ENCODE measurements at places on chromosomes 12 and 14. TPM values are rescaled to one million over a fixed set of nuclear protein-coding genes. Genes with fewer than 3 reads are reported as not detected.

DNA sequence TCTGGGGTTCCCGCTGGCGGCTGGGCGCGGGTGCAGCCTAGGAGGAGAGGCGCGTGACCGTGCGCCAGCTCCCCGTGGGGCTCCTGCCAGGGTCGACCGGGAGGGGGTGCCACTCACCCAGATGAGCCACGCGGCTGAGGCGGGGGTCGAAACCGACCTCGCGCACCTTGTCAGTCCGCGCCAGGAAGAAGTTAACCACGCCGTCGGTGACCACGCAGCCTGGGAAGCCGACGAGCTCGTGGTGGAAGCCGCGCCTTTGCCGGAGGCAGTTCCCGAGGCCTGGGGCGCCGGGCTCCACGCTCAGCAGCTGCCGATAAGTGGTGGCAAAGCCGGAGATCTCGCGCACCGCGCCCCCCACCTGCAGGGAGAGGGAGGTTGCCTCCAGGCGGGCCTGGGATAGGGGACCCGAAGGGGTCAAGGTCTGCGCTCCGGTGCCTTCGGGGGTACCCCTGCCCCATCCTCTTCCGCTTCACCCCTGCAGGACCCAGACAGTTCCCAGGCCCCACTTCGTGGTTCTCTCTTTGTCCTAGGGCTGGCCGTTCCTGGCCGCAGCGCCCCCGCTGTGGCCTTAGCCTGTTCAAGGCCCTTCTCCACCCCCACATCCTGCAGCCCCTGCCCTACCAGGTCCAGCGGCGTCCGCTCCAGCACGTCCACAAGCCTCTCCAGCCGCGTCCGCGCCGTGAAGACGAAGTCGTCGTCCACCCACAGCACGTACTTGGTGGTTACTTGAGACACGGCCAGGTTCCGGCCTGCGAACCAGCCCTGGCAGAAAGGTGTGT, 5.3 kb downstream of the B4GALNT1 start:
- peaks cover 99% of the 10 kb centered on the region for H3K27me3 ChIP-seq
- no peak overlapping the region for H3K27ac ChIP-seq
- DNase-seq, result no peak
- H3K4me3 ChIP-seq, result no peak overlapping the region
- H3K4me1 ChIP-seq, result peaks cover 6% of the 10 kb centered on the region

GRCh38 chr14:64812412-64812811, 67.3 kb downstream of the SPTB start:
- H3K4me1 ChIP-seq, result no peaks in the 10 kb centered on the region
- peak; percentile 81 for DNase-seq
- no peak overlapping the region for H3K27ac ChIP-seq
- no peak overlapping the region for H3K4me3 ChIP-seq

DNA sequence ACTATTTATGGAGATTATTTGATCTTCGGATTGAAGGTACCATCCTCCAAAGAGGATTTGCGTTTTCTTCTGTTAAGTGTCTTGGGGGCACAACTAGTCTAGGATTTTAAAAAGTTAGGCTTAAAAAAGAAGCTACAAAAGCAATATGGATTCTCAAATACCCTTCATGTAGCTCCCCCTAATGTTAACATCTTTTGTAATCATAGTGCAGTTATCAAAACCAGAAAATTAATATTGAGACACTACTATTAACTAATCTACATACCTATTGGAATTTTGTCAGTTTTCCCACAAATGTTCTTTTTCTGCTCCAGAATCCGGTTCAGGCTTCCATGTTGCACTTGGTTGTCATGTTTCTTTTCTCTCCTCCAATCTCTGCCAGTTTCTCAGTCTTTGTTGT, 62.5 kb downstream of the BICDL1 start:
- no peaks in the 10 kb centered on the region for H3K36me3 ChIP-seq
- H3K27ac ChIP-seq, result no peak overlapping the region
- H3K4me1 ChIP-seq, result no peaks in the 10 kb centered on the region
- H3K4me3 ChIP-seq, result no peak overlapping the region
- DNase-seq, result no peak

DNA sequence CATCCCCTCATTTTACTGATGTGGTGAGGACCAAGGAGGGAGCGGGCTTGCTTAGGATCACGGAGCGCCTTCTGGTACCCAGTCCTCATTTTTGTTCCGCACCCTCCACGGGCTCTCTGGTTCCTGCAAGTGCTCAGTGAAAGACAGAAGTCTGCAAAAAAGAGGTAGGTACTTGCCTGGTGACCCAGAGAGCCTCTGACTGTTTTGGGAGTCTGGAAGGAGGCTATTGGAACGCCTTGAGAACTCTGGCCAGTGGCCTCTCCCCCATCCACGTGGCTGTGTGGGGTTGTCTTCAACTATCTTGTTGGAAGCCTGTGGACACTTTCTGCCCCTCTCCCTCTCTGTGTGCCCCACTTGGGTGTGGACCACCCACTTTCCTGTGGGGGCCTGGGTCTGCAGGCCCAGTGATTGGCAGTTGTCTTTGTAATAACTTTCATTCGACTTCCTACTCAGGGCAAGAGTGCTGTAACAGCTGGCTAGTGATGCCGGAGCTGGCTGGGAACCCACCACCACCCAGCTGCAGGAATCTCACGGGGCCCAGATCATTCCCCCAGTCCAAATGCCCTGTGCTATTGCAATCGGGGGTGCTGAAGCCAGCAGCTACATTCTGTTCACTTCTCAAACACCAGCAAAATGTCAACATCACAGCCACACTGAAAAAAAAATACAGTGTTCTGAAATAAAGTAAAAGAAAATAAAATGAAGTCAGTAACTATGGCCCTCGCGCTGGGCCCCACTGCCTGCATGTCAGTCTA, 122.8 kb downstream of the PRMT8 start:
- no peak overlapping the region for H3K4me3 ChIP-seq
- H3K36me3 ChIP-seq, result no peaks in the 10 kb centered on the region
- no peak overlapping the region for H3K27ac ChIP-seq
- DNase-seq, result no peak
- no peaks in the 10 kb centered on the region for H3K4me1 ChIP-seq

GRCh38 chr12:93540466-93540865, 32.0 kb upstream of the SOCS2 start:
- H3K4me3 ChIP-seq, result no peak overlapping the region
- H3K36me3 ChIP-seq, result no peaks in the 10 kb centered on the region
- H3K27ac ChIP-seq, result no peak overlapping the region
- DNase-seq, result no peak

Gene IL23A
- total RNA-seq, result 2.3 TPM

Measured in hepatocyte (in vitro differentiated cells).